ENCODE measurements at places on chromosomes 3 and 15. TPM values are rescaled to one million over a fixed set of nuclear protein-coding genes. Genes with fewer than 3 reads are reported as not detected.

Gene NPAP1
- 1.8 TPM for total RNA-seq

Gene AGBL1
- total RNA-seq: not detected

Gene RHOV
- total RNA-seq: 0.29 TPM

Gene BTD
- total RNA-seq: 58.1 TPM

Gene EPHA3
- total RNA-seq: 41.6 TPM

Gene GOLGA8J
- total RNA-seq: not detected

Gene PARP15
- total RNA-seq: 2.3 TPM

Gene CHRNA5
- not detected for total RNA-seq

Gene SLC25A26
- total RNA-seq: 32.8 TPM

Gene HDC
- not detected for total RNA-seq

Gene FBXL22
- 3.2 TPM for total RNA-seq

Gene GP5
- 0.39 TPM for total RNA-seq

Gene TUSC7
- total RNA-seq: not detected

Gene C3orf80
- total RNA-seq: not detected

- peak overlapping the region; percentile 100 for H3K27ac ChIP-seq
- no peaks in the 10 kb centered on the region for H3K27me3 ChIP-seq
- peaks cover 26% of the 10 kb centered on the region for H3K4me1 ChIP-seq
- DNase-seq: no peak
- H3K4me3 ChIP-seq: no peak overlapping the region
These were observed 354 bp upstream of the KLHL24 start for GRCh38 chr3:183635107-183635430.

GRCh38 chr3:100709842-100710260 lies 557 bp downstream of the TFG start:
- peak overlapping the region; percentile 84 for H3K27ac ChIP-seq
- peaks cover 4% of the 10 kb centered on the region for H3K36me3 ChIP-seq
- no peaks in the 10 kb centered on the region for H3K27me3 ChIP-seq
- DNase-seq: peak; percentile 19

GRCh38 chr15:42060797-42061196 lies 33.6 kb downstream of the PLA2G4D start:
- H3K27me3 ChIP-seq: no peaks in the 10 kb centered on the region
- H3K4me3 ChIP-seq: no peak overlapping the region
- peaks cover 5% of the 10 kb centered on the region for H3K4me1 ChIP-seq

DNA sequence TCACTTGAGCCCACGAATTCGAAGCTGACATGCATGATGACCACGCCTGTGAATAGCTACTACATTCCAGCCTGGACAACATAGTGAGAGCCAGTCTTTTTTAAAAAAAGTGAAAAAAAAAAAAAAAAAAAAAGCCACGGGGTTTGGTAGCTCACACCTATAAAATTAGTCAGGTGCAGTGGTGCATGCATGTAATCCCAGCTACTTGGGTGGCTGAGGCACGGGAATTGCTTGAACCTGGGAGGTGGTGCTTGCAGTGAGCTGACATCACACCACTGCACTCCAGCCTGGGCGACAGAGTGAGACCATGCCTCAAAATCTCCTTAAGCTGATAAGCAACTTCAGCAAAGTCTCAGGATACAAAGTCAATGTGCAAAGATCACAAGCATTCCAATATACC lies 44.4 kb downstream of the CSNK1G1 start:
- H3K27ac ChIP-seq: no peak overlapping the region
- H3K4me3 ChIP-seq: no peak overlapping the region
- DNase-seq: no peak
- H3K36me3 ChIP-seq: no peaks in the 10 kb centered on the region
- H3K4me1 ChIP-seq: peaks cover 3% of the 10 kb centered on the region

- no peak overlapping the region for H3K27ac ChIP-seq
- no peaks in the 10 kb centered on the region for H3K4me1 ChIP-seq
- H3K27me3 ChIP-seq: no peaks in the 10 kb centered on the region
These were observed 336.1 kb downstream of the ARRDC4 start for GRCh38 chr15:98296653-98297052.

DNA sequence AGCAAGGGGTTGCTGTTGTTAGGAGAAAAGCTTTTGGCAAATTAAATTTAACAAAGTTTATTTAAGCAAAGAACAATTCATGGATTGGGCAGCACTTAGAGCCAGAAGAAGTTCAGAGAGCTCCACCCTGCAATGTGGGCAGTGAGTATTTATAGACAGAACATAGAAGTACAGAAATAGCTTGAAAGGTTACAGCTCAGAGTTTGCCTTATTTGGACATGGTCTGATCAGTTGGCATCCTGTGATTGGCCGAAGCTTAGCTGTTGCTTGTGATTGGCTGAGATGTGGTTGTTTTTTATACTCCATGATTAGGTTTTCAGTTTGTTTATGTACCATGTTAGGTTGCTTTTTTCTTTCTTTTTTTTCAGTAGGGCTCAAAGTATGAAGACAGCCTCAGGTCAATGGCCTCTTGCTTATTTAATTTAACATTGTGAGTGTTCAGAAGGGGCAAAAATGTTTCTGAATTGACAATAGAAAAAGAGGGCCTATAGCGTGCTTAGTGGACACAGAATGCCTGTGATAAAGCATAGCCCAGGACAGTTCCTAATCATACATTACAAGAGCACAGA lies 293.8 kb downstream of the IGSF11 start:
- no peak overlapping the region for H3K27ac ChIP-seq
- H3K4me3 ChIP-seq: no peak overlapping the region
- DNase-seq: no peak
- no peaks in the 10 kb centered on the region for H3K36me3 ChIP-seq

DNA sequence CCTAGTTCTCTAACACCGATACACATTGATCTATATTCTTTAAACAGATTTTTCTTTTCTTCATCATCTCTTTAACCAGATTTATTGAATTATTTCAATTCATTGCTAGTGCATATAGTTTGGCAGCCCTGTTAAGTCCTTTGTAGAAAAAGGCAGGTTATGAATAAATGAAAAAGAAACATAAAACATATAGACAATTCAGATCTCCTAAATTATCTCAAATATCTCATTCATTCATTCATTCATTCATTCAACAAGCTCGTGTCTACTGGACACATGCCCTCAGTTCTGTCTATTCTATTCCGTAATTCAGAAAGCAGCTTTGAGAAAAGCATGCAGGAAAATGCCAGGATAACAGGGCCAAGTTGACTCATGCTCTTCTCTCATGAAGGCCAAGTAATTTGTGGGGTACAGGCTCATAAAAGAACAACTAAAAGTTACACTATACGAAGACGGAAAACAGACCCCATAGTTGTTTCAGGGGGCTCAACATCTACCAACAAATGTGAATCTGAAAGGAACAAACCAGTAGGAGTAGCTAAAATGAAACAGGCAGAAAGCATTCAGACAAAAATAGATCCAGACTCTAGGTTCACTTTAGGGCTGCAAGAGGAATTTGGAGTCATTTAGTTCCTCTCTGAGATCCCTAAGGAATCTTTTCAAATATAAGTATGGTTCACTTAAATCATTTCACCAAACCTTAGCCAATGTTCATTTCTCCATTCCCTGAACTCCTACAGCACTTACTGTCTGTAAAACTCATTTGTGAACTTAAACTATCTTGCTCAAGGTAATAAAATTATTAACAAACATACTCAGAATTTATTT lies 7.5 kb downstream of the ZNF148 start:
- no peak for DNase-seq
- no peak overlapping the region for H3K27ac ChIP-seq
- H3K4me1 ChIP-seq: peaks cover 34% of the 10 kb centered on the region
- H3K27me3 ChIP-seq: no peaks in the 10 kb centered on the region

GRCh38 chr3:123769356-123769743 lies 114.8 kb downstream of the MYLK start:
- no peaks in the 10 kb centered on the region for H3K4me1 ChIP-seq
- no peak overlapping the region for H3K4me3 ChIP-seq
- no peak for DNase-seq
- H3K36me3 ChIP-seq: no peaks in the 10 kb centered on the region
- no peak overlapping the region for H3K27ac ChIP-seq

DNA sequence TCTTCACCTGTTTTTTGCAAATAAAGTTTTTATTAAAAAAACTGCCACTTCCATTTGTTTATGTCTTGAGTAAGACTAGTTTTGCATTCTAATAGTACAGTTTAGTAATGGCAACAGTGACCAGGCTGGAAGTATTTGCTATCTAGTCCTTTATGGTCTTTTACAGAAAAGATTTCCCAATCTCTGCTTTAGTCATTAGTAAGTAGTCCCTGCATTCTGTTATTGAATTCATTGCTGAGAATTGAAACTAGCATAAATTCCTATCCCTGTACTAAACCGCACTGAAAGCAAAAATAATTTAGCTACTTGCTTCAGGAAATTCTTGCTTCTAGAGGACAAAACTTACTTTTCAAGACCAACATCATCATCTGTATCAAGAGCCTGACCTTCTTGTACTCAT lies 46.2 kb downstream of the CNTN6 start:
- no peak overlapping the region for H3K4me3 ChIP-seq
- no peak for DNase-seq
- H3K4me1 ChIP-seq: no peaks in the 10 kb centered on the region

- DNase-seq: no peak
- H3K27ac ChIP-seq: no peak overlapping the region
- no peaks in the 10 kb centered on the region for H3K27me3 ChIP-seq
- no peaks in the 10 kb centered on the region for H3K36me3 ChIP-seq
These were observed 117.4 kb downstream of the IL12A start for GRCh38 chr3:160105907-160106584.

DNA sequence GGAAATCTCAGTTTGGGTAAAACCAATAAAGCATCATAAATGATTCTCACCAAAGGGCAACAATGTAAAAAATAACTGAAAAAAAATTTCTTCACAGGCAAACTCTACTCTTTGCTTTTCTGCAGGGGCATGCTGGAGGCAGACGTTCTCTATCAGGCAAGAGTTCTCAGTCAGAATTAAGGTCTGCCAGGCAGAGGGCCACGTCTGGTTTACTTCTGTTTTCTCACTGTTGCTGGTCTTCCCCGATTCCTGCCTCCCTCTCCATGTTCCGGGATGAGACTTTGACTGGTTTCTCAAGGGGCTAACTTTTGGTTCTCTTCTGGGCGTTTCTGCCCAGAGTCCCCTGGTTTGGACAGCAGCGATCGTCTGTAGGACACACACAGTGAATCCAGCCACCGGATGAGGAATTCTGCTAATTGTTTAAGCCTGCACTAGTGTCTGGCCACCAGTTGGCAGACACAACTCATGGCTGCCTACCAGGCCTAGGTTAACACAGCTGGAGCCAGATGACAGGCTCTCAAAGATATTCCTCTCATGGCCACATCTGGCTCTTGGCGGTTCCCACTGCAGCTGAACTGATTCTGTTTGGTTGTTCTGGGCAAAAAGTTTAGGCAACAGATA lies 273.1 kb downstream of the FOXP1 start:
- H3K27me3 ChIP-seq: no peaks in the 10 kb centered on the region
- peak; percentile 9 for DNase-seq
- no peaks in the 10 kb centered on the region for H3K36me3 ChIP-seq
- H3K27ac ChIP-seq: no peak overlapping the region

GRCh38 chr3:153277029-153277428 lies 115.0 kb downstream of the RAP2B start:
- no peak overlapping the region for H3K4me3 ChIP-seq
- no peaks in the 10 kb centered on the region for H3K27me3 ChIP-seq
- DNase-seq: no peak
- H3K36me3 ChIP-seq: no peaks in the 10 kb centered on the region
- H3K27ac ChIP-seq: no peak overlapping the region

GRCh38 chr3:68467465-68467864 lies 464.9 kb downstream of the TAFA4 start:
- no peak overlapping the region for H3K27ac ChIP-seq
- no peak for DNase-seq
- H3K4me1 ChIP-seq: no peaks in the 10 kb centered on the region
- H3K4me3 ChIP-seq: no peak overlapping the region
- H3K36me3 ChIP-seq: no peaks in the 10 kb centered on the region

- no peaks in the 10 kb centered on the region for H3K27me3 ChIP-seq
- no peak for DNase-seq
- H3K4me1 ChIP-seq: no peaks in the 10 kb centered on the region
- H3K4me3 ChIP-seq: no peak overlapping the region
These were observed 145.1 kb upstream of the THRB start for GRCh38 chr3:24639481-24640329.

GRCh38 chr15:60362321-60363086 lies 35.3 kb downstream of the ANXA2 start:
- no peaks in the 10 kb centered on the region for H3K27me3 ChIP-seq
- peaks cover 27% of the 10 kb centered on the region for H3K4me1 ChIP-seq
- peak overlapping the region; percentile 58 for H3K27ac ChIP-seq
- DNase-seq: no peak

DNA sequence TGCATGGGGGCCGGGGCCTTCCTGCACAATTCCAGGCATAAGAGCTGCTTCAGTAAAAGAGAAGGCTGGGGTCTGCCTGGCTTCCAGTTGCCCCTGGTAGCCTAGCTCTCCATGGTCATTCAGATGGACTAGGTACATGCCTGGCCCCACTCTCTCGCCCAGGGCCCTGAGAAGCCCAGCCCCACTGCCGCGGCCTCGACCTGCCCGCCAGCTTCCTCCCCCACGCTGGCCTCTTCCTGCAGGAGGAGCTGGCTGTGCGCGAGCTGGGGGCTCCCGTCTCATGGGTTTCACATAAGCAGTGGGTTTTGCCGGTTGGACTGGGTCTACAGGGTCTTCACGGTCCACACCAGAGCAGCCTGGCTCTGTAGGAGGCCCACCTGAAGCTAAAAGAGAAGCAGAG lies 3.6 kb downstream of the PRR20G start:
- H3K27ac ChIP-seq: no peak overlapping the region
- no peaks in the 10 kb centered on the region for H3K36me3 ChIP-seq
- no peaks in the 10 kb centered on the region for H3K4me1 ChIP-seq
- H3K4me3 ChIP-seq: no peak overlapping the region
- no peaks in the 10 kb centered on the region for H3K27me3 ChIP-seq
- no peak for DNase-seq

- no peaks in the 10 kb centered on the region for H3K36me3 ChIP-seq
- no peak for DNase-seq
- no peaks in the 10 kb centered on the region for H3K27me3 ChIP-seq
- H3K4me1 ChIP-seq: no peaks in the 10 kb centered on the region
These were observed 51.7 kb downstream of the PHLDB2 start for GRCh38 chr3:111910806-111911205.

DNA sequence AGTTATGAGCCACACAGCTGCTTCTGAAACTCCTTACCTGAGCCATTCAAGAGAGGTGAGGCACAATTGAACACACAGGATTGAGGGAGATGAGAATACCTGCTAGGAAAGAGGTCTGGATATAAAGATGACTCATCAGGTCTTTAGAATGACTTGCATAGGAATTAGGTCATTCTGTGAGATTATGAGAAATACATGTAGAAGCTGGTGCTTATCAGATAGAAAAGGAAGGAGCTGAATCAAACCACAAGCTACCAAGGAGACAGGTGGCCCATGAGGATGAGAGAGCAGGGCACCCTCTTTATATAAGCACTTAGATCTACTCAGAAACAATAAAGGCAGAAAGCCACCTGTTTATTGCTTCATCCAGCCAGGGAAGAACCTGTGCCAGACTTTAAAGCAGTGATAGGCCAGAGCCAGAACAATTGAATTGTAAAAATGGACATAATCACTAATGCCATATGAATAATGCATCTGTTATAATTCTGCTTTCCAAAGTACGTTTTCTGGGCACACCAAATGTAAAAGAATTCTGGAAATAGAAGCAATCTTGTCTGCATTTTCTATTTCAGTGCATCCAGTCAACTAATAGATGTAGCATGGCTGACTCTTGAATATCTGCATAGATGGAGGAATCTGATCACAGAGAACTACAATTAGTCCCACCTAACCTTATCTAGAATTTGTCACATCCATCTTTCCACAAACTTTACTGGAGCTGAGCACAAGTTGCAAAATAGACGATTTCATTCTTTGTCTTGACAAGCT lies 74.9 kb downstream of the PIK3R4 start:
- H3K4me1 ChIP-seq: no peaks in the 10 kb centered on the region
- H3K27ac ChIP-seq: no peak overlapping the region

GRCh38 chr3:20999661-21000060 lies 751.3 kb downstream of the ZNF385D start:
- H3K27me3 ChIP-seq: no peaks in the 10 kb centered on the region
- no peak overlapping the region for H3K4me3 ChIP-seq
- no peak overlapping the region for H3K27ac ChIP-seq
- no peak for DNase-seq
- no peaks in the 10 kb centered on the region for H3K36me3 ChIP-seq

Measured in thyroid gland (tissue), 4 donors.